ENCODE measurements at places on chromosomes 6 and 20.

GRCh38 chr6:107715550-107716321 is 108.4 kb downstream of the SCML4 start:
- DNase-seq, result no peak

- DNase-seq, result no peak
These were observed 1.4 kb downstream of the RAET1E start for GRCh38 chr6:149896491-149896890.

DNA sequence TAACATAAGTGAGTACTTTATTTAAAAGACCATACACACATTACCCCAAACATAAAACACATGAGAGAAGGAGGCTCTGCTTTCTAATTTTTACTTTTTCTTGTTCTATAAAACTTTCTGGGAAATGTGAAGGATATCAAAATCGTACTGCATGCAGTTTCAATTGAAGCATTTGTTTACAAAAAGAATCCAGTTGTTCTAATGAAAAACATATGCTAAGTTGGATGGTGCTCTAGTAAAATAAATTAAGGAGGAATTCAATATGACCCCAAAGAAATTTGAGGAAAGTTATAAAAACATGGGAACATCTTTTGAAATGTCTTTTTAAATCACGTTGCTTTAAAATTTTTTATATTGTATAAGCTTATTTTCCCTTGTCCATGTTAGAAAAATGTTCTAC is 37.6 kb downstream of the OR2B6 start:
- no peak for DNase-seq

GRCh38 chr6:85250586-85251220 is 199.2 kb upstream of the NT5E start:
- DNase-seq, result no peak

DNA sequence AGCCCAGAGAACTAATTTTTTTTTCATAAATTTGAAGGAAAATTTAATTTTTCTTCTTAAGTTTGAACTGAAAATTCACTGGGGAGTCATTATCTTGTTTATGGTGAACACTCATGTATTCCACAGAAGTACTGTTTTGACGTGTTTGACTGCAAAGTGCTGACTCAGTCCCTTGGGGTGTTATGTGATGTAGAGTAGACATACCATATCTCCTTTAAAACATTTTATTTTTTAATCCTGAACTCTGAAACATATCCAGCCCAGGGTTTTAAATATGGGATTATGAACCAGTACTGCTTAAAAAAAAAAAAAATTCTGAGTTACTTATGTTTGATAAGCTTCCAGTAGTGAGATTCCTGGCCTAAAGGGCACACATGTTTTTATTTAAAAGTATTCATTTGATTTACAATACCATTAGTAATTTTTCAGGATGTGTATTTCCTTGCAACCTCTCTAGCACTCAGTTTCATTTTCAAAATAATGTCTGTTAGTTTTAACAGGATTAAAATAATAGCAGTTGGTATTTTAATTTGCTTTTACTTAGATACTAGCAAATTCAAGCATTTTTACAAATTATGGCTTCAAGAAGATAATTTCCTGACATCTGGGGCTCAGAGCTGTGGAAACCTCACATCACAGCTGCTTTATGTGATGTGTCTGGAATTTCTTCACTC is 81.7 kb upstream of the PDE10A start:
- no peak for DNase-seq
